Cerebellar nuclear complex (tissue), 1 donor: ENCODE measurements at places on chromosomes 12 and 14.
A peak's percentile ranks its signal among the peaks of the same experiment; 100 is the strongest.

- DNase-seq = no peak
These were observed 8.8 kb downstream of the TCL1B start for GRCh38 chr14:95695051-95695450.

DNA sequence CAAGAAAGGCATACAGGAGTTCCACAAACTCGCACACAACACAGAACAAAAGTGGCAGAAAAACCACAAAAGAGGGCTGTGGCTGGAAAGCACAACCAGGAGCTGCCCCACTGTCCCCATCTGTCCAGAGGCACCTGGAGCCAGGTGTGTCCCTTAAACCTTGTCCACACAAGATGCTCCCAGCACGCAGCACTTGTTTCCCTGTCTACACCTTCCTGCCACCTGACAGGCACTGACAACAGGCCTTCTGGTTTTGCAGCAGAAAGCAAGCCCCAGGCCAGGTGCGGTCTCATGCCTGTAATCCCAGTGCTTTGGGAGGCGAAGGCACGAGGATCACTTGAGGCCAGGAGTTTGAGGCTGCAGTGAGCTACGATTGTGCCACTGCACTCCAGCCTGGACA lies 3.6 kb downstream of the BTBD6 start:
- DNase-seq = no peak

GRCh38 chr12:58809064-58809607 lies 111.2 kb downstream of the LRIG3 start:
- no peak for DNase-seq

GRCh38 chr14:70282666-70283065 lies 76.8 kb downstream of the COX16 start:
- DNase-seq = no peak

GRCh38 chr12:58081488-58081887 lies 140.1 kb downstream of the ATP23 start:
- DNase-seq = no peak

DNA sequence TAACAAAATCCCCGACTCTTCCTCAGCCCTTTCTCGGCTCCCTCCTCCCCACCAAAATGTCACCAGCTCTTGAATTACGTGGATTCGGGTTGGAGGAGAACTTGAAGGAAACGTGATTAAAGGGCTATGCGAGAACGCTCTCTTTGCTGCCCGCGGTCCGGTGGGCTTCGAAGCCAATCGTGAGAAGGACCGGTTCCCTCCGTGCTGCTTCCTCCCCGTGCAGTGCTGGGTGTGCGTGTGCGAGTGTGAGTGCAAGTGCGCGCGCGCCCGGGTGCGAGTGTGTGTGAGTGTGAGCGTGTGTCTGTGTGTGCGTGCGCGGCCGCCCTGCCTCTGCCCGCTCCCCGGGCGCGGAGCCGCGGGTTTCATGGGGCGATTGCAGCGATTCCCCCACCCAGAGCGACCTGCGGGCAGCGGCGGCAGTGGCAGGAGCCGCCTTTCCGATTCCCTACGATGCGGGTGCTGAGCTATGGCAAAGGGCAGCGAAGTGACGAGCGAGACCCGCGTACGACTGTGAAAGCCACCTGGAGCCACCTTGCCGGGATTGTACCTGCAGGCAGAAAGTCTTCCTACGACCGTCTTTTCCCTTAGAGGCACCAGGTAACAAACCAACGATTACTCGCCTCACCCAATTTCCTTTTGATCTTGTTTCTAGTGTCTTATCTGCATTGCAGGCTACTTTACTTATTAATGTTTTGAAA lies 1.4 kb downstream of the LRFN5 start:
- DNase-seq = no peak

GRCh38 chr14:94066089-94066676 lies 14.8 kb downstream of the DDX24 start:
- DNase-seq = no peak

GRCh38 chr12:59973515-59973914 lies 377.7 kb downstream of the SLC16A7 start:
- no peak for DNase-seq

DNA sequence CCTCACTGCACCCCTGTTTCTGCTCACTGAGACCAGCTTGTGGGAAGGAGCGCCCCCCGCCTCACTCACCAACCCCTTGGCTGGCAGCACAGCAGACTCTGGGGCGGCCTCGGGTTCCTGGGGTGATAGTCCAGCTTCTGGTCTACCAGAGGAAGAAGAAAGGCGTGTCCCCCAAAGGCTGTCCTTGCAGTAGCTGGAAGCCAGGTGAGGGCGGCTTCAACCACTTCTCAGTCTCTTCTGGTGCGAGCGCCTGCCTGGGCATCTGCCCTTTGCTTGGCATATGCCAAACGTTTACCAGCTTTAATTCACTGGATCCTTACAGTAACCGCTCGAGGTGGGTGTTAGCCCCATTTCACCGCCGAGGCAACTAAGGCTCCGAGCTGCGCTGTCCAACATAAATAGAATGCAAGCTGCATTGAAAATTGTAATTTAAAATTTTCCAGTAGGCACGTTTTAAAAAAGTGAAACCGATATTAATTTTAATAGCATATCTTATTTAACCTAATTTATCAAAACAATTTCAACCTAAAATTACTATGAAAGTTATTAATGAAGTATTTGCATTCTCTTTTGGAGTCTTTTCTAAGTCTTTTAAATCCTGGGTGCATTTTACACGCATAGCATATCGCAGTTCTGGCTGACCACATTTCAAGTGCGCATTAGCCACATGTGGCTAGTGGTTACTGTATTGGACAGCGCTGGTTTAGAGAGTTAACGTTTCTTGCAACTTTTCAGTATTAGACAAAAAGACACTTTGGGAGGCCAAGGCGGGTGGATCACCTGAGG lies 872 bp downstream of the FAM177A1 start:
- DNase-seq = peak; percentile 10
